IMR-90 (cell line): ENCODE measurements at places on chromosomes 16 and 17.

DNA sequence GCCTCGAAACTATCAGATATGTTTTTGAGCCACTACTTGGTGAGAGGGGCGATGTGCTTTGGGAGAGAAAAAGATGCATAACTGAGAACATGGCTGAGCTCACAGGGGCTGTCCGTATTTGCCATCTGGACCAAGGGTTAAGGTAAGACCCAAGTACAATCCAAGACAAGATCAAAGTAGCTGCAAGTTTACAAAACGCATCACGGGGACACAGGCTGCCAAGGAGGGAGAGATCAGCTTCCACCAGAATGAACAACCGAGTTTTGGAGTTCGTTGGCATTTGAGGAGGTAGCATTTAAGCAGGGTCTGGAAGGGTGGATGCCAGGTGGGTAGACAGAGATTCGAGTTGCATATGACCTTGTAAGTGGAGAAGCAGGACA, 2.2 kb downstream of the PITPNC1 start:
- no peak for DNase-seq

DNA sequence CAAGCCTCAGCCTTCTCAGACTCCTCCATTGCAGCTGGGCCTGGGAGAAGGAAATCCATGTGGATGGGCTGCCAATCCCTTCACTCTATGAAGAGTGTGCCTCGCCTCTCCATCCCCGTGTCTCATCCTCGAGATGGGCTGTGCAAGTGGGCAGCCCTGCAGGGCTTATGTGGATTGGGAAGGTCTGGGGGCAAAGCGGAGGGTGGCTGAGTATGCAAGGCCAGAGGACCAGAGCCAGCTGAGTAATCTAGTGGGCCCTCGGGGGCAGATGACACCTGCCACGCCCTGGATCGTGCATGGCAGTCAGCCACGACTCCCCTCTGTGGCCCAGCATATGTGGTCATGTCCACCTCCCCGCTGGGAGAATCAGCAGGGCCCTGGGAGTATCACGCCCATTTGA, 78.9 kb downstream of the IRX5 start:
- no peak for DNase-seq

- no peak for DNase-seq
Observed at GRCh38 chr17:17079336-17079735, 37.1 kb downstream of the MPRIP start.

DNA sequence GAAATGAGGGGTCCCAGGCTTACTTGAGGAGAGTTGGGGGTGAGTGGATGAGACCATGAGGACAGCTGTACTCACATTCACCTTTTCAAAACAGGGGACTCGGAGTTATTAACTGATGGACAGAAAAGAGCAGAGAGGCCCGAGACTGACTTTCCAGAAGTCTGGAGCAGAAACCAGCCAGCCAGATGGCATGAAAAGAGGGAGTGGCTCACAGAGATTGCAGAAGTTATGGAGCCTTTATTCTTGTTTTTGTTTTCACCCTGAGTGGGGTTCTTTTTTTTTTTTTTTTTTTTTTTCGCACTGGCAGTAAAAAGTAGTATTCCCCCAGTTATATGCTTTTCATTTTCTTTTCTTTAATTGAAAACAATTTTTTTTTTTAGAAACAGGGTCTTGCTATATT, 18.9 kb downstream of the TVP23A start:
- no peak for DNase-seq

DNA sequence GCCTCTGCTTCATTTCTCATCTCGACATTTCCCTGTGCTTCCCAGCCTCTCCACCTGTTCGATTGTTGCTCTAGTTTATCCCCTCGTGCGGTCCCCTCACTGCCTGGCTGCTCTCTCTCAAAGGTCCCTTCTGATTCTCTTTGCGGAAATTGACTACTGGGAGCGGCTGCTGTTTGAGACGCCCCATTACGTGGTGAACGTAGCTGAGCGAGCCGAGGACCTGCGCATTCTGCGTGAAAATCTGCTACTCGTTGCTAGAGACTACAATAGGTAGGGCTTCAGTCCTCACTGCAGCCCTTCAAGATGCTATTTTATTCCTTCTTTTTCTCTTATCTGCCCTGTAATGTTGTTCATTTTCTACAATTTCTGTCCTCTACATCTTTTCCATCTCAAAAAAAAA, 39.4 kb downstream of the DNAH2 start:
- DNase-seq, result no peak

DNA sequence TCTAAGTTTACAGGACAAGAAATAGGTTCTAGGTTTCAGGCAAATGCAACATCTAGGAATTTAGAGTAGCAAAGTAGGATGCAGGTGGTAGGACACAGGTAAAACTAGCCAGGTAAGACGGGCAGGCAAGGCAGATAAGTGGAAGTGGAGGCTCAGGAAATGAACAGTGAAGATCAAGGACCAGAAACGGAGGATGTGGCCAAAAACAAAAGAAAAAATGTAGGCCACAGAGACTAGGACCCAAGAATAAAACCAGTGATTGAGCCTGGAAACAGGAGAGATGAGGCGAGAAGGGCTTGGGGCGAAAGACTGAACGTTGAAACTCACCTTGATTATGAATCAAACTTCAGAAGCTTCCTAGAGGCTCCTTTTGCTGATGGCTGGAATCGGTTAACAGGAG, 24.0 kb downstream of the CPSF4L start:
- no peak for DNase-seq

DNA sequence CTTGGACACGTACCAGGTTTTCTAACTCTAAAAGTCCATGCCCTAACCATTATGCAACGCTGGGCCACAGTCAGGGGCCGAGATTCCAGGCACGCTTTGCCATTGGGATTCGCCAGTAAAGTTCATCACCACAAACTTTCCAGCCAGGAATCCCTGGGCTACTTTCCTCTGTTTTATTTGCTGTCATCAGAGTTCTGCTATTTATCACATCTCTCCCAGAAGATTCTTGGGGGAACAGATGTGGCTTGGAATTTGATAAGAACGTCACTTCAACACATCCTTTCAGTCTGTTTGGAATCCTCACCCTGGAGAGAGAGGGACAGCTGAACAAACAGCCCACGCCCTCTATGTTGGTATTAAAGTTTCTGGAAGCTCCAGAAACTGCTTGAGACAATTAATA, 109.6 kb upstream of the CACNG3 start:
- DNase-seq, result no peak

DNA sequence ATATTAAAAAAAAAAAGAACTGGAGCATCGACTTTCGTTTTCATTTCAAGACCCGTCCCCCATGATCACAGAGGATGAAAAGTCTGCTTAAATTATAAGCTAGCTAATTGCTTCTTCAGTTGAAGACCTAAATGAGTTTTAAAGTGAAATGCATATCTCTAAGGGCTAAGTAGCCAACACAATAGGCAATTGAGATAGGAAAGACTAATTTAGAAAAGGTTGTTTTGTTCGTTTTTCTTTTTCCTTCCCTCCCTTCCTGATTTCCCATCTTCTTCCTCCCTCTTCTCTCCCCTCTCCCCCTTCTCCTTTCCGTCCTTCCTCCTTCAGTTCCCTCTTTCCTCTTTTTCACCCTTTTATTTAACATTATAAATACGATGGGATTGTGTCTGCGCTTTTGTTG, 377.2 kb downstream of the WWOX start:
- DNase-seq, result no peak

- DNase-seq, result peak; percentile 23
Observed at GRCh38 chr16:3094289-3095027, 4.6 kb downstream of the ZSCAN10 start.

- DNase-seq, result no peak
Observed at GRCh38 chr16:52296076-52296475, 250.9 kb downstream of the TOX3 start.

DNA sequence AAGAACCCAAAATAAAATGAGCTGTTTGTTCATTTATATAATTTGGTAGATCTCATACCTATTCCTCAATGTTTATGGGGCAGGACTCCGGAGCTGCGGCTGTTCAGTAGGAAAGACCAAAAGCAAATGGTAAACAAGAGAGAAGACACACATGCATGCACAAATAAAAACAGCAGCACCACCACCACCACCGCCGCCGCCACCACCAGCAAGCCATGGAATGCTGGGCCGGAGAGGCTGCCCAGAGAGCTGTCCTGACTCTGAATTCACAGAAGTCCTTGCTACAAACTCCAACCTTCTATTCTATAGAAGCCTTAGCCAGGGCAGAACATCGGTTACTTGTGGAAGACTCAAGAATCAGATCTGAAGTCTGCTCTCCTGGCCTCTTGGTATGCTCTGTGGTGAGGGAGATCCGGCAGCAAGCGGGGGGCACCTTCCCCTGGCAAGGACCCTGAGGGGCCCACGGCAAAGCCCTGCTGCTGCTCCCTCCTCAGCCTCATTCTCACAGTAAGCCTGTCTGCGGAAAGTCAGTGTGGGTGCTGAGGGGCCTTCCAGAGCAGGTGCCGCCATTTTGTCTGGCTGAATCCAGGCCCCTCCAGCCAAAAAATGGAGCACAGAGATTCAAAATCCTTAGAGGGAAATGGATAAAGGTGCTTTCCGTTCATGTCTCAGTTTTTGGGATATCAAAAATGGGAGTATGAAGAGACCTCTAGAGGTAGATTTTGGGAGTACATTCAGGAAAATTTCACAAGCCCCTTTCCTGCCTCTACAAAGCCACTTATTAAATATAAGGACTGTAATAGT, 6.4 kb upstream of the FOXJ1 start:
- DNase-seq, result peak; percentile 26

DNA sequence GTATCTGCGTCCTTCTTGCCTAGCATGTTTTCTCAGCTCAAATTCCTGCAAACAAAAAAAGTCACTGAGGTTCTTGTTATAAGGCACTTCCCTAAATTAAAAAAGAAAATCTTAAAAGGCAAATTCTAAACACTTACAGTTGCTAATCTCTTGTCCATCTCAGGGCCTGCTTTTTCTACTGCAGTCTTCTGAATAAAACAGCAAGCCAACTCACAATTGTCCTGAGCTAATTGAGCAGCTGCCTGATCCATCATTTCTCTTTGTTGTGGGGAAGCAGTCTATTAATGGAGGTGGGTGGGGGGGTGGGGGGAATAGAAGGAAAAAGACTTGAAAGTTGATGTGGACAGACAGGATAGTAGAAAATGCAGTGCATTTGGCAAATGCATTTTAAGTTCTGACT, 27.0 kb downstream of the SETD6 start:
- DNase-seq, result no peak

DNA sequence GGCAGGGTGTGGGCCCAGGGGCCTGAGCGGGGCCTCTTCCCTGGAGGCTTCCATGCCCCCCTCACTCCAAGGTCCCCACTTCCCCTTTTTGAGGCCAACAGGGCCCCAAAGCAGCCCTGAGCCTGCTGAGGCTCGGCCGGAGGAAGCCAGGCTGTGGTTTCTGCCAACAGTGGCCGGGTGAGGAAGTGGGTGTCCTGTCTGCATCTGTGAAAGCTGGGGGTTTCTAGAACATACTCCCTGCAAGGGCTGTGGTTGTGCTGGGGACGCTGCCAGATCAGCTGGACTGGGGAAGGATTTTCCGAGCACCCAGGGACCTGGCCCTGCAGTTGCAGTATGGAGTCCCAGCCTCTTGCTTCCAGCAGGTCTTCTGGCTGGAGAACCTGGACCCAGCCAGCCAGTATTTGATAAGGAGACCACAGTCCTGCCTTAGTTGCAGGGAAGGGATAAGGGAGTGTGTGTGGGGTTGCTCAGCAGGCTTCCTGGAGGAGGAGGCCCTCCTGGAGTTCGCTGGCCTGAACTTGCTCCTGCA, 15.7 kb downstream of the ADCY7 start:
- no peak for DNase-seq

DNA sequence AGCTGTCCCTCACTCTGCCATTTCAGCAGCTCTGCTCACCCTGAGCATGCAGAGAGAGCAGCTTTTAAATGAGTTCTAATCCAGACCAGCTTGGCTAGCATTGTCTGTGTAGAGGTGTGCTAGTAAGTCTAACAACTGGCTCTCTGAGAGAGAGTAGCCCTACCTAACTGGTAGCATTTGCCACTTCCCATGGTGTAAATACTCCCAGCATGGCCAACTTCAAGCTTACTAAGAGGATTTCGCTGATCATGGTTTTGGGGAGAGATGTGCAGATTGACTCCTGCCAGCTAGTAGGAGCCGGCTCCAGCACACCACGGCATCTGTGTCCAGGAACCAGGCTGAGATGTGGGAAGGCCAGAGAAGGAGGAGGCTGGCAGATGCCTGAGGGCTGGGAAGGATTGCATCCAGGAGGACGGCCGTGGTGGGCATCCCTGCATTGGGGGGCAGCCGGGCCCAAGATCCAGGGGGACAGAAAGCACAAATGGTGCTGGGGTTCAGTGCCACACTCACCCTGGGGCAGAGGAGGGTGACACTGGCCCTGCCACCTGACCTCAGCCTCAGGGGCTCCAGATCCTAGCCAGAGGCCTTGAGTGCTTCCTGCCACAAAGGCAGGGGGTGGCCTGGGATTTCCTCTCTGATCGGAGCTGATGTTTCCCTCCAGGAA, 394.9 kb upstream of the TNRC6C start:
- no peak for DNase-seq

- no peak for DNase-seq
Observed at GRCh38 chr16:70662991-70663523, 16.7 kb downstream of the IL34 start.

- peak; percentile 93 for DNase-seq
Observed at GRCh38 chr16:84985079-84986065, 26.0 kb downstream of the ZDHHC7 start.

DNA sequence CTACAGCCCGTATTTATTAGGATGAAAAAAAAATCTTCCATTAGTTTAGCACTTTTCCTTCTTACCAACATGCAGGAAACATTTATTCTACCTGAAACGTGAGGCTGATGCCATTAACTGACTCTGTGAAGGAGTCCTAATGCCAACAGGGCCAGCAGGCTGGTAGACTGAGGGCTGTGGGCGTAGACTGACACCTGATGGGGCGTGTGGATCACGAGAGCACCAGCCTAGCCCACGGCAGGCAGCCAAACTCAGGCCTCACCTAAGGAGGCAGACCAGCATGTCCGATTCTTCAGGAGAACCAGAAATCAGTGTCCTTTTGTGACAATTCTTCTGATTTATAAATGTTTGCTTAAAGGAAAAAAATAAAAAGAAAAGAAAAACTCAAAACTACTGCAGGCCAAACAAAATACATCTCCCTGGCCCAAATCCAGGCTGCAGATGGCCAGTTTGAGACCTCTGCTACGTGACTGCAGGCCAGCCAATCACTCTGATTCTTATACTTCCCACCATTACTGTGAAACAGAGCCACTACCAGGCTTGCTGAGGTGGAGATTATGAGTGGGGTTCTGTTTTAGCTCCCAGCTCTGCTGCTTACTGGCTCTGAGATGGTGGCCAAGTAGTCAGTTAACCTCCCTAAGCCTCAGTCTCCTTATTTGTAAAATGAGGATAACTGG, 66.5 kb downstream of the GNAO1 start:
- no peak for DNase-seq

DNA sequence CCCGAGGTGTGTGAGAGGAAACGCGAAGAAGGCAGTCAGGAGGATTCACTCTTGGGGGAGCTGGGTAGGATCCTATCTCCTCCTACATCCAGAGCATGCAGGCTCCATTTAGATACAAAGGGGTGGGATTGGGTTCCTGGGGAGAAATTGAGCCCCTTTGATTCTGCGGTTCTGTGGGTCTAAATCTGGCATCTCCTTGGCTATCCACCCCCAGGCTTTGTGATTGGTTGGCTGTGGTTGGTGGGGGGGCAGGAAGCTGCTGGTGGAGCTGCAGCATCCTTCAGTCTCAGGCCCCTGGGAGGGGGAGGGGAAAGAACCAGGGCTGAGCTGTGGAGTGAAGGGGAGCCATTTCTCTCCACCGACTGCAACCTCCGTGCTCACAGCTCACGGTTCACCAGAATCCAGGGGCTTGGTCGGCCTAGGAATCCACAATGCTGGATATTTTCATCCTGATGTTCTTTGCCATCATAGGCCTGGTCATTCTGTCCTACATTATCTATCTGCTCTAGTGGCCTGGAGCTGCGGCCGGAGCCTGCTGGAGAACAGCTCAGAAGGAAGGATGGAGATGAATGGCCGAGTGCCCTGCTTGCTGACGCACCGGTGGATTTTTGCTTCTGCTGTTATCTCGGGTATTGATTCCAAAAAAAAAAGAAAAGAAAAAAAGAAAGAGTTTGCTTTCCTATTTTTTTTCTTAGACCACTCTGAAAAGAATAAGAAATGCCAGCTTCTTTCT, at the start of gene LASP1NB:
TSS of gene LASP1NB (plus strand) at position 352 of the 733 bp plus-strand sequence.
- peak; percentile 70 for DNase-seq
